ENCODE measurements at places on chromosomes 6 and 20.

DNA sequence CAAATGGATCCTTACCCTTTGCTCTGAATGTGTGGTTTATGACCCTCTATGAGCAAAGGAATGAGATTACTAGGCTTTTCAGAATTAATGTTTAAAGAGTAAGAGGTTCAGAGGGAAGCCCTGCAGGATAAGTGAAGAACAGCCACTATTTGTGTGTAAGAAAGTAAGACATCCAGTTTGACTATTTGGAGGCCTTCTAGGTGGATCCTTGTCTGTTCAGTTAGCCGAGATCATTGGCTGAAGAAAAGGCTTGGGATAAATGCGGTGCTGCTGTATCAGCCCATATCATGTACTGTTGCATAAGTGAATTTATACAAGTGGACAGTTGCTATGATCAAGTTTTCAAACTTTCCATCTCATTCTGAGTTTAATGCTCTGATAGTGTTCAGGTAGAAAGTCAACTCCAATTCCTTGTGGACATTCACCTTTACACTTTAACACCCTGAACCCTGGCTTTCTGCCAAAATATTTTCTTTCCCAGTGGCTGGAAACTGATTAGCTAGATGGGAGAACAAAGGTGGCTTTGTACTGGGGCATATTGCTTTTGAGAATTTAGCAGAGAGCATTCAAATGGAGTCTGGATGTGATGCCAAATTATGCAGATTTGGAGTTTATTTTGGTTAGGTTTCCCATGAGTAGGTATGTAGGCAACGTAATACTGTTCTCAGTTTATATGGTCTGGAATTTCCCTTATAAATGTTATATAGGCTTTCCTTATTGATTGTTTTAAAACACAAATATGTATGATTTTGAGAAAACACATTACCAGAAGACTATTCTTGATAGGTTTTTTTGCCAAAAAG is 15.0 kb downstream of the PARD6B start:
- DNase-seq, result peak; percentile 25

DNA sequence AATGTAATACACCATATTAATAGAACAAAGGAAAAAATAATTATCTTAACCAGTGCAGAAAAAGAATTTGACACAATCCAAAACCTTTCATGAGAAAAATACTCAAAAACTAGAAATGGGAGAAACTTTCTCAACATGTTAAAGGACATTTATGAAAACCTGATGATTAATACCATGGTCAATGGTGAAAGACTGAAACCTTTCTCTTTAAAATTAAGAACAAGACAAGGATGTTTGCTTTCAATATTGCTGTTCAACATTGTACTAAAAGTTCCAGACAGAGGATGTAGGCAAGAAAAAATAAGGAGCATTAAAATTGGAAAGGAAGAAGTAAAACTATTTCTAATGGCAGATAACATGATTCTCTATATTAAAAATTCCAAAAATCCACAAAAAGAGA is 981.3 kb upstream of the FLRT3 start:
- no peak for DNase-seq

- no peak for DNase-seq
Measured at GRCh38 chr20:15011631-15012030, 674.2 kb upstream of the FLRT3 start.

- no peak for DNase-seq
Measured at GRCh38 chr6:108884211-108885059, 36.2 kb downstream of the ARMC2 start.

GRCh38 chr6:25279748-25280343 is 672 bp downstream of the CARMIL1 start:
- DNase-seq, result peak; percentile 26

GRCh38 chr6:147158881-147159280 is 45.3 kb upstream of the STXBP5 start:
- DNase-seq, result no peak

DNA sequence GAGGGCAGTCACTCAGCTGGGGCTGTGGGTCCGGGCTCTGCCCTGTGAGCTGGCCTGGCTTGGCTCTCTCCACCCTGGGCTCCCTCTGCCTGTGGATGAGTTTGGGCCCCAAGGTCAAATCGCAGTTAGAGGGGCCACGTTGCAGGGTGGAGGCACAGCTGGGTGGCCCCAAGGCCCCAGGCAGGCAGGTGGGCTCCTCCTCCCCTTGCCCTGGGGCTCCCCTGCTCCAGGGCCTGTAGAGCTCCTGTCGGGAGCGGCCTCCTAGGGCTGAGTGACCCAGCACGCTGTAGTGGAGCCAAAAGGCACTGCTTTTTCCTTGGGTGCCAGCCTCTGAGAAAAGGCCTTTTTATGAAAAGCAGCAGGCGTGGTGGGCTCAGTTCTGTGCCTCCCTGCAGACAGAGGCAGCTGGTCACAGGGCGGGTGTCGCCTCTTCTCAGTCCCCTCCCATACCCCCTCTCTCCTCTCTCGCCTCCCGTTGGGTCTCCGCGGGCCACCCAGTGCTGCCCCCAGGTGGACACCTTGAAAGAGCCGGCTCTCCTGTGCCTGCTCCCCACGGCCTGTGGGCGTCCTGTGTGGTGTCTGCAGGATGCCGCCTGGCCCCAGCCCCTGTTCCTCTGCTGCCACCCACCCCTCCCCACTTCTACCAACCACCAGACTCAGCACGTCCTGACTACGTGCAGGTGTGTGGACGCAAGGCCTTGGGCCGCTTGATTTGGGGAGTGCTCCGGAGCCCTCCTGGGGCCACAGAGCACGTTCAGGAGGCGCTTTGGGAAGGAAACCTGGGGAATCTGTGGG is 13.2 kb downstream of the SS18L1 start:
- peak; percentile 85 for DNase-seq

GRCh38 chr6:12935637-12936036 is 219.1 kb downstream of the PHACTR1 start:
- no peak for DNase-seq

GRCh38 chr6:138803861-138804260 is 8.0 kb downstream of the ECT2L start:
- DNase-seq, result no peak

DNA sequence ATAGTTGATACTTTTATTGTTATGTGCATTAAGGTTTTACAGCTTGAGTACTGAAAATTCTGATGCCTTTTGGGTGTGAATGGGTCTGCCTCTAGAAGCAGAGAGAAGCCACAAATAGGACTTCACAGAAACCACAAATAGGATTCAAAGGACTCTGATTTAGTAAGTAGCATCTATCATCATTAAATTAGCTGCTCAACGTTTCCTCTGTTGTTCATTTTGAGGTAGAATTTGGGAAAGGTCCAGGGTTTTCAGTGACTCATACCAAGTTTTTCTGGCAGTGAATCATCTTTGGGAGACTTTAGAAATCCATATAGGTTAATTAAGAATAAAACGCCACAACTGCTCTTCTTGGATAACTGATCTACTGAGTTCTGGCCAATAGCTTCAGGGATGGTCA is 105.1 kb downstream of the PHF3 start:
- DNase-seq, result no peak

DNA sequence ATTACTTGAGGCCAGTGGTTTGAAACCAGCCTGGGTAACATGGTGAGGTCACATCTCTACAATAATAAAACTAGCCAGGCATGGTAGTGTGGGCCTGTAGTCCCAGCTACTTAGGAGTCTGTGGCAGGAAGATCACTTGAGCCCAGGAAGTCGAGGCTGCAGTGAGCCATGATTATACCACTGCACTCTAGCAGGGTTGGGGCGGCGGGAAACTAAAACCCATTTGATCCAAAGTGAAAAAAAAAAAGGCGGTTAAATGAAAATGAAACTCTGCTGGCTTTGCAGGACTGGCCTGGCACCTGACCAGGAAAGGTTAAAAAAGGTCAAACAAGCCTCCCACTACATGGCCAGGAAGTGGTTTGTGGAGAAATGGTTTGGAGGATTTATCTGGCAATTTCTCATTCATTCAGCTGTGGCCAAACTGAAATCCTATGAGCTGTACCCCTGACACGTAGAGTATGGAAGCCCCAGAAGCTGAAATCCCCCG is 36.6 kb downstream of the MTRES1 start:
- DNase-seq, result peak; percentile 51

DNA sequence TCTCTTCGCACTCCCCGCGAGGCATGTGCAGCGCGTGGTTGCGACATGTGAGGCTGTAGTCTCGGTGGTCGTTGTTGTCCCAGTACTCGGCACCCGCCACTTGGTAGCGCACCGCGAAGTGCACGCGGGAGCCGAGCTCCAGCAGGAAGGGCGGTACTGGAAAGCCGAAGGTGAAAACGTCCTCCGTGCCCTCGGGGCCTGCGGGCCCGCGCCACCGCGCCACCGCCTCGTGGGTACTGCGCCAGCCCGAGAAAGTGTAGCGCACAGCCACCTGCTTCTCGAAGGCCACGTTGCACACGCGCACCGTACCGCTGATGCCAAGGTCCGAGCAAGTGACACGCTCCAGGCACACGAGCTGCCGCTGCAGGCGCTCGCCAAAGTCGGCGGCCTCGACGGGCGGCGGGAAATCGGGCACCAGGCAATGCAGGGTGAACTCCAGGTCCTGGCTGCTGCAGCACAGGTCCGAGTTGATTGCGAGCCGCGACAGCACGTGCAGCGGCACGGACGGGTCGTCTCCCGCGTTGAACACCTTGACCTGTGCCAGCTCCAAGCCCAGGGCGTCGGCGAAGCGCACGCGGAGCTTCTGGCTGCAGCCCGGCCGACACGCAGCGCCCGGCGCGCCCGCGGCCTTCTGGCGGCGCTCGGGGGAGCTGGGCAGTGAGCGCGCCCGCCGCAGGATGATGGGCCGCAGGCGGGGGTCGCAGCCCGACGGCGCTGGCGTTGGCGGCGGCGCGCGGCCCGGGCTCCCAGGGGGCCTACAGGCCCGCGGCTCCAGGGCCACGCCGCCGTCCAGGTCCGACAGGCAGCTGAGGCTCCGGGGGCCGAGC is 840 bp downstream of the PPP1R3D start:
- no peak for DNase-seq

All from activated CD4-positive, alpha-beta T cell treated with anti-CD3 and anti-CD28 coated beads for 48 hours (primary cell).